Stimulated activated CD8-positive, alpha-beta memory T cell treated with anti-CD3 and anti-CD28 coated beads, Interleukin-15, amount 100 ng/mL, for 4 hours (primary cell): ENCODE measurements at places on chromosomes 5 and 9.

- peak; percentile 70 for DNase-seq
These were observed 71.5 kb downstream of the ANKRD33B start for GRCh38 chr5:10635257-10635866.

DNA sequence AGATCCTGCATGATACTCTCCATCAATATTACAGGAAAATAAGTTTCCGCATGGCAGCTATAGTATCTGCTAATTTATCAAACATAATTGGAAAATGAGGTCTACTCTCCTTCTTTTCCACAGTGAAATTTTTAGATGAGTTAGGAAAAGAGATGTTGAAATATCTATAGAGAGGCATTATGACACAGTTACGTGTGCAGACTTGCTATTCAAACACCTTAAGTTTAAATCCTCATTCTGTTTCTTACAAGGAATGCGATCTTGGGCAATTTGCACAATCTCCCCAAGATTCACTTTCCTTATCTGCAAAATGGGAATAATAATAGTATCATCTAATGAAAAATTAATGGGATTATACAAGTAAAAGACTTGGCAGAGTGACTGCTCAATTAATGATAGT, 91.7 kb upstream of the SLCO6A1 start:
- DNase-seq, result no peak

DNA sequence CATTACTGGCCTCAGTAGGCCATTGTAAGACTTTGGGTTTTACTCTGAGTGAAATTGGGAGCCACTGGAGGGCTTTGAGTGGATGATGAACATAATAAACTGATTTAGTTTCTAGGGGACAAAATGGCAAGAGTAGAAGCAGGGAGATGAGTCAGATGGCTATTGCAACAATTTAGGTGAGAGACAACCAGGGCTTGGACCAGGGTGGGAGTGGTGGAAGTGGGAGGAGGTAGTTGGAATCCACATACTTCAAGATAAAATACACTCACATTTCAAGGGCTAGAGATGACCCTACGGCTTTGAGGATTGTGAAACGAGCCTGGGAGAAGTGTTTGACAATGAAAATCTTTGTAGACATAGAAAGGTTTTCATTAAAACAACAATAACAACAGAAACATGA, 136.3 kb downstream of the ACTBL2 start:
- DNase-seq, result no peak

DNA sequence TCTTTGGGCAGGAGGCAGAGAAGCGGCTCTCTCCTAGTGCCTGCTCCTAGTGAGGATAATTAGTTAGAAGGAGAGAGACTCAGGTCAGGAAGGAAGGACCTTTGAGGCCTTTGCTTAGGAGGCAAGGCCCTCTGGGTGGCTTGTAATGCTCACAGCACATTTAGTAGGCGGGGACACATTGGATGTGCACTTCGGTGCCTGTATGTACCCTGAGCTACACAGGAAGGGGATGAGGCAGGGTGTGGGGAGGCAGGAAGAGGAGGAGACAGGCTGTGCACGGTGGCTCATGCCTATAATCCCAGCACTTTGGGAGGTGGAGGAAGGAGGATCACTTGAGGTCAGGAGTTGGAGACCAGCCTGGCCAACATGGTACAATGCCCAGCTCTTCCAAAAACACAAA, 7.2 kb upstream of the LCN2 start:
- no peak for DNase-seq

- DNase-seq, result no peak
These were observed 66.7 kb downstream of the ZNF462 start for GRCh38 chr9:106929471-106930177.

DNA sequence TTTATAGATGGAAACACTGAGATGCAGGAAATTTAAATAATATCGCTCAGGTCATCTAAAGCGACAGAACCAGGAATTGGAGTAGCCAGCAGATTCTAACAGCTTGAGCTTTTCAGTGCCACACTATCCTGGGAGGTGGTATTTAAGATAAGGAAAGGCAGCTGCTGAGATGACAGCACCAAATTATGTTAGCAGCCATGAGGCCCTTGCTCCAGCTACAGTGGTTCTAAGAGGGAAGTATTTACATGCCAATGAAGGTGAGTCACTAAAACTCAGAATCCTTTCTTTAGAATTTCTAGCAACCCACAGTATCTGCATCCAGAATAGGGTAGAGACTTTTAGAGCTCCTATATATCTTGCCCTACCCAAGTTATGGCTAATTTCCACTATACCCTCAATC, 127.0 kb upstream of the VLDLR start:
- no peak for DNase-seq

GRCh38 chr9:109934136-109934856, 154.3 kb downstream of the PALM2AKAP2 start:
- DNase-seq, result no peak

- DNase-seq, result no peak
These were observed 23.1 kb downstream of the ZNF346 start for GRCh38 chr5:177045631-177046030.

GRCh38 chr9:117671468-117671867, 32.7 kb upstream of the TLR4 start:
- no peak for DNase-seq

- DNase-seq, result no peak
These were observed 106.2 kb downstream of the IZUMO3 start for GRCh38 chr9:24439456-24439855.

- DNase-seq, result no peak
These were observed 266.5 kb upstream of the EFNA5 start for GRCh38 chr5:107937204-107937603.

GRCh38 chr9:110947491-110948044, 90.7 kb downstream of the LPAR1 start:
- DNase-seq, result no peak

- DNase-seq, result no peak
These were observed 115.1 kb downstream of the ESM1 start for GRCh38 chr5:54870271-54870670.

DNA sequence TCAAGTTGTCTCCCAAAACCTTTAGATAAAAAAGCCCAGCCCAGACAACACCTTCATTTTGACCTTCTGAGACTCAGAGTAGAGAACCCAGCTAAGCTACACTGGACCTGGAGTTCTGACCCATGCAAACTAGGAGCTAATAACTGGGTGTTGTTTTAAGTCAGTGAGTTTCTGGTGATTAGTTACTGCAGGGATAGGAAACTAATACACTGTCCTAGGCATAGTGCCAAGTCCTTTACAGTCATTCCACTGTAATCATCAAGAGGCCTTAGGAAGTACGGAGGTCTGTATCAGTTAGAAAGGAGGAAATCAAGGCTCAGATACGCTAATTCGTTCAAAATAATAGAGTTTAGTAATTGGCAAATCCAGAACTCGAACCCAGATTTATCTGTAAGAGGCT, 197.9 kb downstream of the KCTD16 start:
- DNase-seq, result no peak

DNA sequence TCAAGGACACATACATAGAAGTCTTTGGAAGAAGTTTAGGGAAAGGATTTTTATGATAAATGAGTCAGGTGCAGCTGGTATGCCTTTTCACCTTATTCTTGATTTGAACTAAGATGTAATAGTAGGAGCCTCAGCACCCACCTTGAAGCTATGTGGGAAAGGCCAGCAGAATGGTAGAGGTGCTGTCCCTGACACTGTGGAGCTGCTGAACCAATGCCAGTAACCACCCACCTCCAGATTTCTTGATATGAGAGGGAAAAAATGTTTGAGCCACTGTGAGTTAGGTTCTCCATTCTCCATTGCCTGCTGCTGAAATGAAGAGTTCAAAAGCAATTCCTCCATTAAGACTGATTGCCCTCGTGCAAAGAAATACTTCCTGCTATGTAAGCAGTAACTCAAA, 12.2 kb upstream of the HMGCR start:
- no peak for DNase-seq
